HT-29 (cell line): ENCODE measurements at places on chromosomes 7 and 10. TPM values are rescaled to one million over a fixed set of nuclear protein-coding genes. Genes with fewer than 3 reads are reported as not detected.

DNA sequence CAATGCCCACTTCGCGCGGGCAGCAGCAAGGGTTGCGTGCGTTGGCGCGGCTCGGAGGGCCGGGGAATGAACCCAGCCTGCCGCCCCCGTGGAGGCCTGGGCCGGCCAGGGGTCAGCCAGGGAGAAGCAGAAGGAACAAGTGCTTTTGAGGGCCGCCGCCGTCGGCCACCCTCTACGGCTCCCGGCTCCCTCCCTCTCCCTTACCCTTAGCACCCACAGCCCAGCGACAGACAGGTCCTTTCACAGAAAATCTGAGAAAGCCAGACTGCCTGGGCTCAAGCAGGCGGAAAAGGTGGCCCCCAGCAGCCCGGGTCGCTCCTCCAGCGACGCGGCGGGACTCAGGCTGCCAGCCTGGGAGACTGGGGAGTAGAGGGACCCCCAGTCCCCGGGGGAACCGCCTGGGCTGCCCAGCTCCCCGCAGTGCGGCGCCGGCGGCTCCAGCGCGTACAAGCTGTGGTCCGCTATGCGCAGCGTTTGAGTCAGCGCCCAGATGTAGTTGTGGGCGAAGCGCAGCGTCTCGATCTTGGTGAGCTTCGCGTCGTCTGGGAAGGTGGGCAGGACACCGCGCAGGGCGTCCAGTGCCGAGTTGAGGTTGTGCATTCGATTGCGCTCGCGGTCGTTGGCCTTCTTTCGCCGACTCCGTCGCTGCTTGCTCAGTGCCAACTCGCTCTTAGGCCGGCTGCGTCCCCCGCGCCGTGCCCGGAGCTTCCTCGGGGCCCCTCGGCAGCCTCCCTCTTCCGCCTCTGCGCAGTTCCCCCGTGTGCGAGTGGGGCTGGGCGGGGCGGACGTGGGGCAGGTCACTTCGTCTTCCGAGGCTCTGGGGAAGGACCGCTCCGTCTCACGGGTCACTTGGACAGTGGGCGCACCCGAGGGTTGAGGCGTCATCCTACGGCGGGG, 815 bp downstream of the NEUROG3 start:
- DNase-seq, result no peak

DNA sequence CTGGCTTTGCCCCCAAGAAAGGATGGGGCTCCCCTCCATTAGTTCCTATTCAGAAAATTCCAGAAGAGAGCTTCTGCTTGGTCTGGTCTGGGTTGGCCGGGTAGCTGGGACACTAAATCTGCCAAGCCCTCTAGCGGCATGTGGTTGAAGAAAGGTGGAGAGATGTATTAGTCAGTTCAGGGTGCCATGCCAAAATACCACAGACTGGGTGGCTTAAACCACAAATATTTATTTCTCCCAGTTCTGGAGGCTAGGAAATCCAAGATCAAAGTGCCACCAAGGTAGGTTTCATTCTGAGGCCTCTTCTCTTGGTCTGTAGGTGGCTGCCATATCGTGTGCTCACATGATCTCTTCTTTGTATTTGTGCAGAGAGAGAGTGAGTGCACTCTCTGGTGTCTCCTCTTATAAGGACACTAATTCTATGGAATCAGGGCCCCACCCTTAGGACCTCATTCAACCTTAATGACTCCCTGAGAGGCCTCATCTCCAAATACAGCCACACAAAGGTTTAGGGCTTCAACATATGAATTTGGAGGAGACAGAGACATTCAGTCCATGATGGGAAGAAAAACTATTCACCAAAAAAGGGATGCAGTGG, 38.7 kb upstream of the MTPAP start:
- peak; percentile 88 for DNase-seq

DNA sequence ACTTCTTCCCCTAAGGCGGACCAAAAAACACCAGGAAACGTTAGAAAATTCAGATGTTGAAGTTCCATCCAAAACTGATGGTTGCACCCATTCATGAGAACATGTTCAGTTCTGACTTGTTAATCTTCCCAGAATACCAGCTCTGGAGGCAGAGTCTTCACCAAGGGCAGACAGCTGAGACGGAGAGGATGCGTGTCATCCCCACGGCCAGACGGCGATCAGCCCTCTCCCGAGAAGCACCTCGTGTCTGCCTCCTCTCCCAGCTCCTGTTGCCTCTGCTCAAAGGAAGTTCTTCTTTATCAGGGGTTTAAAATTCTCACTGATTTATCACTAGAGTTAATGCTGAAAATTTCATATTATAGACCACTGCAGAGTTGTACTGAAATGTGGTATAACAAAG, 269.7 kb downstream of the ZMYND11 start:
- DNase-seq, result no peak

The UCMA gene
- not detected in 2 replicates for total RNA-seq

The MYO3A gene
- total RNA-seq, result not detected in 2 replicates

The CALML5 gene
- total RNA-seq, result 0.71 and 1.7 TPM in 2 replicates

The CYP2E1 gene
- not detected in 2 replicates for total RNA-seq

The LIPK gene
- not detected in 2 replicates for total RNA-seq
